ENCODE measurements at places on chromosomes 2 and 18. TPM values are rescaled to one million over a fixed set of nuclear protein-coding genes. Genes with fewer than 3 reads are reported as not detected.

Gene LCT
- not detected for total RNA-seq

- DNase-seq, result peak; percentile 40
These were observed 347.7 kb downstream of the KIAA1328 start for GRCh38 chr18:37176621-37176934.

DNA sequence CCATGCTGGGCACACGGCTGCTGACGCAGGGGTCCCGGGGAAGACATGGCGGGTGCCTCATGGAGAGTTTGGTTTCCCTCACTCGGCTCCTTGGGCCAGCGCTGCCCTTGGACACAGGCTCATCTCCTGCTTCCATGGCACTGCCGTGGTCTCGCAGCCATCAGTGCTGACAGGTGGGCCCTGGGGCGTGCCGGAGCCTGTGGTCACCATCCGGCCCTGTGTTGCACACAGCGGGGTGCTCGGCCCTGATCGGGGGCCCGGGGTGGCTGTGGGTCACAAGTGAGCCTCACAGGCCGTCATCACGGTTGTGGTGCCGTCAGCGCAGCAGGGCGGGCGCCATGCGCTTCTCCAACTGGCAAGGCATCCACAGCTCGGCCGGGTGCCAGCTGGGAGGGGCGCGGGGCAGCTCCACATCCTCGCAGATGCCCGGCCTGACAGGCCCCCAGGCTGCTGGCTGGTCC, 582 bp downstream of the RTP5 start:
- DNase-seq, result no peak

Gene PSMD14
- 106 TPM for total RNA-seq

Gene CFAP65
- total RNA-seq, result not detected

Gene CCDC150
- total RNA-seq, result 5.5 TPM

Gene ALPI
- not detected for total RNA-seq

Data from foreskin keratinocyte (primary cell).